ENCODE measurements at places on chromosomes 11 and 22. TPM values are rescaled to one million over a fixed set of nuclear protein-coding genes. Genes with fewer than 3 reads are reported as not detected.

Gene DGCR6
- total RNA-seq, result 7.2 TPM

Gene FOLR1
- total RNA-seq, result 1.6 TPM

Gene LARGE1
- 14.6 TPM for total RNA-seq

Gene MMP8
- not detected for total RNA-seq

Gene CNGA4
- 0.35 TPM for total RNA-seq

Gene PRR33
- total RNA-seq, result not detected

Gene TESMIN
- 15.4 TPM for total RNA-seq

Gene INS
- not detected for total RNA-seq

Gene DNAJB7
- total RNA-seq, result not detected
